Common myeloid progenitor, CD34-positive (primary cell): ENCODE measurements at places on chromosomes 7 and 10.

DNA sequence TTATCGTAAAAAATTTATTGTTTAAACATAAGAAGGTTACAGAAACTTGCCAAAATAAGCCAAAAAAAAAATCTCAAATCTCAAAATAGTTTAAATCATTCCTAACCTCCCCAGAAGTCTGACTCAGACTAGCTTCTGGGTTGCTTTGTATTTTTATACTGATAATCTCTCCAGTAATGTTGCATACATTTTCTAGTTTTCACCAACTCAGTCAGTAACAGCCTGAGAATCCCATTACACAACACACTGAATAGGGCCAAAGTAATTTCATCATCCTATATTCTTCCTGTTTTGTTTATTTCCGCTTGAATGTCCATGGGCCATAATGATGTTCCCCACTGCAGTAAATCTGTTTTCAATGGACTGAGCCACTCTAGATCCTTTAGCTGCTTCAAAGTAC, 478.5 kb downstream of the GPAM start:
- DNase-seq = no peak

- no peak for DNase-seq
Observed at GRCh38 chr10:130934293-130935127, 377.0 kb downstream of the TCERG1L start.

GRCh38 chr7:47609803-47610452, 28.0 kb upstream of the TNS3 start:
- no peak for DNase-seq

DNA sequence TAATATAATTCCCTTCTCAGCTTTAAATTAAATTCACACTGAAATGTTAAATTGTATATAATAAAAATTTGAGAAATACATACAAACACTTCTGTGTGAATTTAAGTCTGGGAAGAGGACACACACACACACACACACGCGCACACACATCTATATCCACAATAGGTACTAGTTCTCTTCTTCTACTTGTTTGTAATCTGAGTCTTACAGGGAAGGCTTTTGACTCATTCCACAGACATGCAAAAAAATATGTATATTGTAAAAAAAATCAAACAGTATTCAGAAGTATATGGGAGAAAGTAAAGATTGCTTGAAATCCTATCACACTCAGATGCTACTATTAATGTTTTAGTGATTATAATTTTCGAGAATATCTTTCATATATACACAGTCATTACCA, 276.2 kb downstream of the MDFIC start:
- no peak for DNase-seq

GRCh38 chr10:113273181-113274163, 279.4 kb upstream of the HABP2 start:
- DNase-seq = peak; percentile 86
